ENCODE measurements at places on chromosomes 12 and 14.

- DNase-seq, result no peak
Measured at GRCh38 chr12:108271951-108272872, 66.9 kb downstream of the CMKLR1 start.

DNA sequence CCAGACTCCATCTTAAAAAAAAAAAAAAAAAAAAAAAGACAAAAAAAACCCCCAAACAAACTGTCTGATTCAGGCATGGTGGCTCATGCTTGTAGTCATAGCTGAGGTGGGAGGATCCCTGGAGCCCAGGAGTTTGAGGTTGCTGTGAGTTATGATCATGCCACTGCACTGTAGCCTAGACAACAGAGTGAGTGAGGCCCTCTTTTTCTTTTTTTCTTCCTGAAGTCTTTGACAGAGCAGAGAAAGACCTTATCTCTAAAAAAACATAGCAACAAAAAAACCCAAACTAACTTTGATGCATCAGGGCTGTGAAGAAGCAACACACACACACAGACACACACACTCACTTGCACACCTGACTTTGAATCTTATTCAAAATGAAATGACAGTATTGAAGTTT lies 7.7 kb upstream of the AMN1 start:
- peak; percentile 64 for DNase-seq

- DNase-seq, result no peak
Measured at GRCh38 chr14:88804035-88804434, 11.3 kb upstream of the EML5 start.

DNA sequence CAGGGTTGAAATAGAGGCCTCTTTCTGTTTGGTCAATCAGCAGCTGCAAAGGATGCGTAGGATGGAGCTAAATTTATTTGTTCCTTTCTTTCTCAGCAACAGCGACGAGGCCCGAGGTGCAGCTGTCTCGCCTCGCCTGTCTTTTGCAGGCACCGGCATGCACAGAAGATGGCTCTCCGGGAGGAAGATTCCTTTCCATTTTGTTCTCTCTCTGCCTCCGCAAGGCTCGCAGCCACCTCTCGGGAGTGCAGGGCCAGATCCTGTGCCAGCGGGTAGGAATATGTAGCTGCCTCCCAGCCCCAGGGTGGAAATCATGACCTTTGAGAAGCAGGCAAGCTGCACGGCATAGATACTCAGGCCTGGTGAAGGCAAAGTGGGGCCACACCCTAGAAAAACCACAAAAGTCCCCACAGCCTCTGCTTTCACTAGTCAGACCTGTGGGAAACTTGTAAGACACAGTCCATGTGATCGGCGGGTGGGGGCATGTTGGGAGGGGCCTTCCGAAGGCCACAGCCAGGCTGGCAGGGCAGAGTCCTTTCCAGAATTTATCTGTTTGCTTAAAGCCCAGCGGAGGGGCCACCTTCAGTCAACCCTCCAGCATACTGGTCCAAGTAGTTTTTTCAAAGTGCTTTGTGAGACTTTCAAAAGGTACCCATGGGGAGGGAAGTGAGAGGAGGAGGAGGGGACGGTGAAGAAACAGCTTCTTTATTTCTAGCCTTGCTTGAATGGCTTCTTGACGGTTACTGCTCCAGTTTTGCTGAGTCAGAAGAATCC lies at the start of gene MAP1LC3B2:
MAP1LC3B2 (plus strand) TSS at position 220 of the 774 bp plus-strand sequence. CDS start 16,562 bp downstream, outside the sequence.
- DNase-seq, result peak; percentile 62

DNA sequence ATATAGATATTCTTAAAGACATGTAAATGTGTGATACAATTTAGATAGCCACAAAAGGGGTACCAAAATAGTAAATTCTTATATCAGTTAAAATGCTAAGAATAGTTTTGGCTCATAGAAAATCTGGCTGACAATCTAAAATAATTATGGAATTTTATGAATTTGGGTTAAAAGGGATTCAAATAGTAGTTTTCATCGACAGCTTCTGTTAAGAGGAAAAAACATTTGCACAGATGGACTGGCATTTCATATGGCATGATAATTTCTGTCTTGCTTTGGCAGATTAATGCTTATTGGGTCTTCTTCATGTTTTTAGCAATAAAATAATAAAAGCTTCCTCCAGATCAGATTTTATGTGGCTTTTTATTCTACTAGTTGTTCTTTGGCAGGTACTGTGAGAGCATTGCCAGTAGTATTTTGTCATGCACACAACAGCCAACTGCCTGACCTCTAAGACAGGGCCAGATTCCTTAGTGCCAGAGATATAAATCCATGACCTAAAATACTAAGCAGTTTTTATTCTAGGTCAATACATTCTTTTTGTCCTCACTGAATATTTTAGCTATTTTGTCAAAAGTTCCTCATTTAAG lies 9.1 kb downstream of the ABCD2 start:
- no peak for DNase-seq

DNA sequence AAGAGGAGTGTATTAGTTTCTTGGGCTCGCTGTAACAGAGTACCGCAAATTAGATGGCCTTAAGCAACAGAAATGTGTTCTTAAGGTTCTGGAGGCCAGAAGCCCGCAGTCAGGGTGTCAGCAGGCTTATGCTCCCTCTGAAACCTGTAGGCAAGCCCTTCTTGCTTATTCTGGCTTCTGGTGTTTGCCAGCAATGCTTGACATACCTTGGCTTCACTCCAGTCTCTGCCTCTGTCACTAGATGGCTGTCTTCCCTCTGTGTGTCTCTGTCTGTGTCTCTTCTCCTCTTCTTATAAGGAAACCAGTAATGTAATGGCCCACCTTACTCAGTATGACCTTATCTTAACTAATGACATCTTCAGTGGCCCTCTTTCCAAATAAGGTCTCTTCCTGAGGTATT lies 85.1 kb downstream of the DERA start:
- no peak for DNase-seq

DNA sequence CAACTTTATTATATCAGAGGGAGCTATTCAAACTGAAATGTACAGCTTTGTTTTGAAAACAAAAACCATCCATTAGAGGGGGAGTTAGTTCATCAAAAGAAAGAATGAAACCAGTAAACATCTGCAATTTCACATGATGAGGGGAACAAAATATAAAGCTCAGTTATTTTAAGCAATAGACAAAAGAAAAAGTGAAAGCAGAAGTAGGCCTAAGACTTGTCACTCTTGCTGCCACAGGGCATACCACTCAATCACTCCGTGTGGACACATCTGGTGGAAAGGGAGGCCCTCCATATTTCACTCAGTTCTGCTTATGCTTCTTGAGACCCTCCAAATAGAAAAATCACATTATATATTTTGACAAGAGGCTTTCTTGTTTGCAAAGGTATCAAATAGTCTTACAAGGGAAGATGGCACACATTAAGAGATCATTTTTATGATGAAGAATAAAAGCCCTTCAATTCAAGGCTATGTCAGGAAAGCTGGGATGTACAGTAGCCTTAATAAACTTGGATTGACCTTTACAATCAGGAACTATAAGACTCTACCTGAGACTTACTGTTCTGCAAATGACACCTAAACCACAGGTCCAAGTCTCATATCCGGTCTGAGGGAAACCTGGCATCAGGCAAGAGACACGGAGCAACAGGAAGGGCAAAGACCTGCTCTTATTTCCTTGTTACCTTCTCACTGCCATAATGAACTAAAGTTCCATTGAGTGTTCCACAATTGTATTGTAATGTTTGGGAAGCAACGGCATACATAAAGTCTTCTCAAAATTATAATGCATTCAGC lies 222.5 kb upstream of the GRIP1 start:
- no peak for DNase-seq

DNA sequence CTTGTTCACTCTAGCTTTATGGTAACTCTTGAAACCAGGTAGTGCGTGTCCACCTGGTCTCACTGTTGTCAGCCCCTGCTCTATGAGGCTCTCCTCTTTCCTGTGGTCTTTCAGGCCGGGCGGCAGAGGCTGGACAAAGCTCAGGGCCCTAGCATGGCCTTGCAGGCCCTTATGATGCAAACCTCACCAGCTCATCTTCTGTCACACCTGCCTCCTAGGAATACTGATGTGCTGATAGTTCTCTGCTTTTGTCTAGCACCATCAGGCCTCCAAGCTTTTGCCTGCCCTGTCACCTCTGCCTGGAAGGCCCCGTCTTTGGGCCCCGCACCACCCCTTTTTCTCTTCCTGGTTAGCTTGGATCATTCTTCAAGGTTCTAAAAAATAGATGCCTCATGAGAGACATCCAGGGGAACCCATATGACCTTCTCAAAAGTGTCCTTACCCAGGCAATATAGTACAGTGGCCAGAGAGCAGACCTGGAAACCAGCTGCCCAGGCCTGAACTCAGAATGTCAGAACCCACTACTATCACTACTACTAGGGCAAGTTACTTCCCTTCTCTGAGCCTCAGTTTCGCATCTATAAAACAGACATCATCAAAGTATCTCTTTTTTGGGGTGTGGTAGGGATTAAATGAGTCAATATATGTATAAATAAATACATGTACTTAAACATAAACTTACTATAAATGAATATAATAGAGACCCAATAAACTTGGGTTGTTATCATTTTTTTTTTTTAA lies 91.7 kb downstream of the ZFP36L1 start:
- DNase-seq, result no peak

- DNase-seq, result no peak
Measured at GRCh38 chr14:59638885-59639284, 62.3 kb upstream of the CCDC175 start.

DNA sequence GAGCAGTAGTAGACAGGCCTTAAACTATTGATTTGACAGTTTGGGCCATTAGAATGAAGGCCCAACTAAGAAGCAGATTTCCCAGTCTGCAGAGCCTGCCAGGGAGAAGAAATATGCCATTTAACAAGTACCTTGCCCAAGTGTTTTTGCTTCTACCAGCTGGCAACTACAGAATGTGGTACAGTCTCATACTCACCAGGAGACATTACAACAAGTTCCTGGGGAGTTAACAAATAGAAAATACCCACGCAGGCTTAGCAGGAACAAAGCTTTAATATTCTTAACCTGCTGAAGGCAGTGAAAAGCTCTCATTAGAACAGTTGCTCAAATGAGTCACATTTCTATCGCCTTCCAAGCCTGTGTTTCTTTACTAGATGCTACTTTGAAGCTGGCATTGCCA lies 241.0 kb downstream of the TMEM117 start:
- no peak for DNase-seq

- DNase-seq, result no peak
Measured at GRCh38 chr12:130708648-130709047, 7.5 kb downstream of the RIMBP2 start.

DNA sequence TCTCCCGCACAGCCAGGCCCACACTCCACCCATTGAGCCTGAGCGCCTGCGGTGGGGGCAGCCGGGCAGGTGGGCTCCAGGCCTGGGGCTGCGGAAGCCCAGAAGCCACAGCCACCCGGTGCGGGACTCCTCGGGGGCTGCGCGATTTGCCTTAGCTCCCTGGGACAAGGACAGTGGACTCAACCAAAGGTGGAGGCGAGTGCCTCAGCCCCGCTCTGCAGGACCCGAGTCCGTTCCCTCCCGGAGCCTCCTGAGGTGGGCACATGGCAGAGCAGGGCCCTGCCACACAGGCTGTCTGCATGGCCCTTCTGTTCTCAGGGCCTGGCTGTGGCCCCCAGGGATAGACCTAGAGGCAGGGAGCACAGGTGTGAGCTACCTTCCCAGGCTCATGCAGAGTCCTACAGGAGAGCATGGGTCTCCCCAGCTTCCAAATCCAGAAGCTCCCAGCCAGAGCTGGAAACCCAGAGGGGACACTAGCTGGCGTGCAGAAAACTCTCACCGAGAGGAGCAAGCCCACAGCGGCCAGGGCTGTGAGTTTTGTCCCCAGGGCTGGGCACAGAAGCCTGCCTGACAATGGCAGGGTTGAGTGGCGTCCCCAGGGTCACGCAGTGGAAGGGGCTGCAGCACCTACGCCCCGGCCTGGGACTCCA lies 22.2 kb upstream of the LRTM2 start:
- no peak for DNase-seq

- no peak for DNase-seq
Measured at GRCh38 chr12:53871367-53871766, 67.3 kb upstream of the HOXC13 start.

DNA sequence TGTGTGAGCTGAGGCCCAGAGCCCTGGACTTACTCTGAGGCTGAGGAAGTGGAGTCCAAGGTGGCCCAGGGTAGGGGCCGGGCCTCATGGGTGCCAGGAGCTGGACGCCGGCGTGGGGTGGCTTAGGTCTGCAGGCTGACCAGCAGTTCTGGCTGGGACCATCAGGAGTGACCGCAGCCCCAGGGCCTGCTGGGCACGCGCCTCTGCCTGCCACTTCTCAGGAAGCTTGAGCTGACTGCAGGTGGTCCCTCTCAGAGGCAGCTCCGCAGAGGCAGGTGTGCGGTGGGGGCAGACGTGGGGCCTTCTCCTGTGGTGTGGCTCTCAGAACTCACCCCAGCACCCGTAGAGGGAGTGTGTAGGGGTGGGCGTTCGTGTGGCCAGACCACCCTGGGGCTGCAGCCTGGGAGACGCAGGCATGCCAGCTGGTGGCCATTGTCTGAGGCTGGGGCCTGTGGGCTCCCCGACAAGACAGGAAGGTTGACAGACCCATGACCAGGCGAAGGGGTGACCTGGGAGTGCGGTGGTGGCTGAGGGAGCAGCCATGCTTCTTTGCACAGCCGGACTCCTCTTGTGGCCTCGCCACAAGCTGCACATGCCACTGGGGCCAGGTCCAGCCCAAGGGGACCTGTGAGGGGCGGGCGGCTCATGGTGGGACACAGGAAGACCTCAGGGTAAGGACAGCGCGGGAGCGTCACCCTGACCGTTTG lies 40.0 kb upstream of the TEX22 start:
- no peak for DNase-seq

DNA sequence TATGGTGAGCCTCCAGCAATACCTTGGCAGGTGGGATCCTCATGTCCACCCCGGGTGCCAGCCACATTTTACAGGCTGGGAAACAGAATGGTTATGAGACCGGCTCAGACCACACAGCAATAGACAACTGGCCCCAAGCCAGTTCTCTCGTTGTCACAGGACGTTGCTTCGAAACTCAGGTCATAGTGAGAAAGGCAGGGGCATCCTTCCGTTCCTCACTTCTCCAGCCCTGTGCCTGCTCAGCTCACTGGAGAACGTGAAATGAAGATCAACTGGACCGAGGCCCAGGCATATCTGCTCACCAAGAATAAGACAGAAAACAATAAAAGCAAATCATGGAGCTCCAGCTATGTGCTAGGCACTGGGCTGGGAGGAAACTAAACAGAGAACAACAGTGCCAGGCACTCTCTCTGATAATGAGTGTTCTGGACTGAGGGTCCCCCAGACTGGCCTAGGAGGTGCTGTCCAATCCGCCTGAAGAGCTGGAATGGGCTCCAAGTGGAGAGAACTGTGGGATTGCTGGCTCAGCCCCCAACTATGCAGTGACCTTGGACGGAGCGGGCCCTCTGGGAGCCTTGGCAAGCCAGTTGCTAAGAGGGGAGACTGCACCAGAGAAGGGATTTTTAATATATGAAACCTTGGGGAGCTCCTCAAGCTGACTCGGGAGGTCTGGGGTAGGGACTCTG lies 18.8 kb upstream of the FAIM2 start:
- no peak for DNase-seq

- DNase-seq, result no peak
Measured at GRCh38 chr12:95674631-95675030, 115.9 kb downstream of the NTN4 start.

GRCh38 chr14:98858158-98858557 lies 413.8 kb downstream of the BCL11B start:
- no peak for DNase-seq
